ENCODE measurements at places on chromosomes 6 and 20.
A peak's percentile ranks its signal among the peaks of the same experiment; 100 is the strongest.

GRCh38 chr6:144921206-144921975 is 636.3 kb downstream of the UTRN start:
- no peak for DNase-seq

GRCh38 chr6:158816329-158816728 is 2.8 kb downstream of the EZR start:
- no peak for DNase-seq

DNA sequence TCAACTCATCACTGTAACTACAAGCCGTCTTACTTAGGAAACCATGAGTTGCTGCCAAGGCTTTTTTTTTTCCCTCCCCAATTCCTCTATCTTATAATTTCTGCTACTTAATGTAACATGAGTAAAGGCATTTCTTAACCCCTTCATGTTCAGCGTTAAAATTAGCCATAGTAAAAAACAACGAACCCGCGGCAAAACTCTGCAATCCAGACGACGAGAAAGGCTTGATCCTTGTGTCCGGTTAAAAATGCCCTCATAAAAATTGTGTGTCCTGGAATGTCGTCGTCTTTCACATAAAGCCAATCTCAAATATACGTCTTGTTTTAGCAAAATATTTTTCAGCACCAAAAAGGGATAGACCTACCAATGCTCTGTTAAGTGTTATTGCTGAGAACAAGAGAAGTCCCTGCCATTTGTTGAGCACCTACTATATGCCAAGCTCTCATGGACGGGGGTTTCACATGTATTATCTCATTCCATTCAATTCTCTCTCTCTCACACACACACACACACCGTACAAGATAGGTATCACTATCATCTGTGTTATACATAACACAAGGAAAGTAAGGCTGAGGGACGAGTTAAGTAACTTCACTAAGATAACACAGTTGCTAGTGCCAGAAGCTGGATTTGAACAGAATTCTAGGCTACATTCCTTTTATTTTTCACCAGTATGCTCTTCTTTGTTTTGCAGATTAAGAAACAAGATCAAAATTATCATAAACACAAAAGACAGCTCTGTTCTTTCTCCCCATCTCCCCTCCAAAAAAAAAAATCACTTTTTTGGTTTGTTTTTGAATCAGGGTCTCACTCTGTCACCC is 683 bp upstream of the ARHGAP18 start:
- DNase-seq, result no peak

- no peak for DNase-seq
These were observed 88.1 kb upstream of the IFNGR1 start for GRCh38 chr6:137307163-137307854.

DNA sequence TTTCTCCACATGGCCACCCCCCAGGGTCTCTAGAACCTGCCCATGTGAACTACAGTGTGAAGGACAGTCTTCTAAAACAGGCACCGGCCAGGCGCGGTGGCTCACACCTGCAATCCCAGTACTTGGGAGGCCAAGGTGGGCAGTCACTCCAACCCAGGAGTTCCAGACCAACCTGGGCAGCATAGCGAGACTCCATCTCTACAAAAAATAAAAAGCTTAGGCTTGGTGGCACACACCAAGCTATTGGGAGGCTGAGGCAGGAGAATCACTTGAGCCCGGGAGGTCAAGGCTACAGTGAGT is 13.7 kb downstream of the ACSS1 start:
- DNase-seq, result no peak

DNA sequence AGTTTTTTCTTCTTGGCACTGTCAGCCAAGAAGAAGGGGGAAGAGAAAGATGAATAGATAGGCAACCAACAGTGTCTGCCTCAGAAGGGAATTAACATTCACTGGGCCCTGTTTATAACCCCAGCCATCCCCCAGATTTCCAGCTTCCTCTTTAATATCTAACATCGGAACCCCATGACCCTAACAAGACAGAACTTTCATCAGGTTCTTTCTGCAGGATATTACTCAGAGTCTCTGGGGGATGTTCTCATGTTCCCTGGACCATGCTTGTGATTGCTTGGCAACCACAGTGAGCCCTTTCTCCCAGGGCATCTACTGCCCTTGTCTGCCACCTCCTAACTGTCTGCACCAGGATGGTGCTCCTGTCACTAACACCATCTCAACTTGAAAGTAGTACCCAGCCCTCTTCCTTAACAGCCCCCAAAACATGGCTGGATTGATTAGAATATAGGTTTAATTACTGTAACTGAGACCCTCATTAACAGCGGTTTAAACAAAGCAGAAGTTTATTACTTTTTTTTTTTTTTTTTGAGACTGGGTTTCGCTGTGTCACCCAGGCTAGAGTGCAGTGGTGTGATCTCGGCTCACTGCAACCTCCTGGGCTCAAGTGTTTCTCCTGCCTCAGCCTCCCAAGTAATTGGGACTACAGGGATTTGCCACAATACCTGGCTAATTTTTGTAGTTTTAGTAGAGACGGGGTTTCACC is 12.0 kb upstream of the PTPN1 start:
- DNase-seq, result no peak

DNA sequence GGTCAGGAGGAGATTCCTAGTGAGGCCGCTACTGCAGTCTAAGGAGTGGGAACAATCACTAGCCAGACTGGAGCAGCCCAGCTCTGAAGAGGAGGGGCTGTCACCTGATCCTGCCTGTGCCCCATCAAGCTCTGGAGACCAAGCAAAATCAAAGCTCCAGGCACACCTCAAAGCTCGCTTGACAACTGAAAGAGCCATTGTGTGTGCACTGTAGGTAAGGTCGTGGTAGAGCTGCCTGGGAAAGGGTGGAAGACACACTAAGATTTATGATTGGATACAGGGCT is 58.2 kb downstream of the CSE1L start:
- DNase-seq, result no peak

GRCh38 chr20:9068233-9068801 is 570 bp upstream of the PLCB4 start:
- peak; percentile 41 for DNase-seq

DNA sequence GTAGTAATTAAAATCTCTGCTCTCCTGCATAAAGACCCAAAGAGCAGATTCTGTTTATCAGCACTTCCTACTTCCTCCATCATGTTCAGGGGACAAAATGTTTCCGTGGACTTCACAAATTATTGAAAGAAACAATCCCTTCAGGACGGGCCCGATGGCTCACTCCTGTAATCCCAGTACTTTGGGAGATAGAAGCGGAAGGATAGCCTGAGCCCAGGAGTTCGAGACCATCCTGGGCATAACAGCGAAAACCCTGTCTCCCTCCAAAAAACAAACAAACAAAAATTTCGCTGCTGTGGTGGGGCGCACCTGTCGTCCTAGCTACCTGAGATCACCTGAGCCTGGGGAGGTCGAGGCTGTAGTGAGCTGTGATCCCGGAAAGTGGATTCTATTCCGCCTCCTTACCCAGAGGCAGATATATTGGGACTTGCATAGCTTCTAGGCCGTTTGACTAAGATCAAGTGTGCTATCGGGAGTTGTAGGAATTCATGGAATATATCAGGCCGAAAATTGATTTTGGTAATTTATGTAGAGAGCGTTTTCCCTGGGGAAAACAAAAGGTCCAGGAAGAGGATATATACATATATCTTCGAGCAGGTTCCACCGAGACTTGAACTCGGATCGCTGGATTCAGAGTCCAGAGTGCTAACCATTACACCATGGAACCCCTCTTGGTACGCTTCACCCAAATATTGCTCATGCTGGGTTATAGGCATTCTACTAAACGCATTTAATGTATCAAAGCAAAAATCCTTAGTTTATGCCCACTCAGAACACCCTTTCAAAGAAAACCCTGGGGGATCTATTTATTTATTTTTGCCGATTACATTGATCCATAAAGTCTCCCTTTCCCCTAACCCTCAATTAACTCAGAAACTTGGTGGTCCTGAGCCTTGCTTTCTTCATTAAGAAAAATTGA is 74.5 kb upstream of the ZNF184 start:
- no peak for DNase-seq

GRCh38 chr6:52016915-52017748 is 70.3 kb downstream of the PKHD1 start:
- no peak for DNase-seq

GRCh38 chr6:136859430-136859829 is 37.0 kb downstream of the PEX7 start:
- DNase-seq, result no peak

- DNase-seq, result no peak
These were observed 109.0 kb downstream of the TNFRSF21 start for GRCh38 chr6:47200536-47201334.

DNA sequence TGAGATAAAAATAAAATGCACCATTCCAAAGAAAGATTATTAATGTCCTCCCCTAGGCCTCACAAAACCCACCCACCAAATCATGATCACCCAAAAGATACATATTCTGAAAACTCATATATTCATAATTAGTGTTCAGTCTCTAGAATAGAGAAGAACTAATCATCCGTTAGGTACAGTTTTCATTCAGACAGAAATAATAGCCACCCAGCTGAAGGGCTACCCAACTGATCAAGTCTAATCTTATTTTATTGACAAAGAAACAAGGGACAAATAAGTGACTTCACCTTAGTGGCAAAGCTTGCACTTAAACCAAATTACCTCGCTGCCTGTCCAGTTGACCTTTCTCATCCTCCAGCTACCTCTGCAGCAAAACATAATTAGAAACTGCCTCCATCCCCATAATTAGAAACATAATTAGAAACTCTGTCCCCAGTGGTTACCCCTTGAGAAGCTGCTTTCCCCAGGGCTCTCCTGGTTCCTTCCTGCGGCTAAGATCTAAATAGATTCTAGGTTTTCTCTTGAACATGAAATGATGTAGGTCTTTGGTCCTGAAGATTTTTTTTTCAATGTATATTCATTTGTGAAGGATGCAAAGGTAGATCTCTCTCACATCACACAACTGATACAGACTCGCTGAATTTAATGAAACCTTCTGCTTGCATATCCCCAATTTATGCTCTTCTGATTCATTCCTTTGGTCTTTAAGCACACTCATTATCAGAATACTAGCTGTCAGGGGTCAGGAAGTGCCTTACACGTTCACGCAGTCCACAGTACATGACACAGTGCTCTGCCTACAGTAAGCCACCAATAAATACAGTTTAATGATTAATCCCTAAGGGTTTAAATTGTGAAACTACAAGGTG is 46.3 kb downstream of the HBS1L start:
- no peak for DNase-seq

DNA sequence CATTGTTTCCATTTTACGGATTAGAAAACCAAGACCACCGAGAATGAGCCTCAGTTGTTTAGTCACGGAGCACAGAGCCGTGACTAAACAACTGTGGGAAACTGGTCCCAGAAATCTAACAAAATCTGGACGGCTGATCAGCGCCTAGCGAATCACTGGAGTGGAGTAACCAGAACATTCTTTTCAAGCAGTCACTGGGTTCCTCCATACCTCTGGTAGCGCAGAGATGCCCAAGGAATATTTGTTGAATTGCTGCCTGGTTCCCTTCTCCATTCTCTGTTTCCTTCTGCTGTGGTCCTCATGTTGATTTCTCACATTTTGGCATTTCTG is 62.0 kb downstream of the GPX5 start:
- no peak for DNase-seq

GRCh38 chr6:53568776-53569616 is 24.1 kb upstream of the GCLC start:
- no peak for DNase-seq

- peak; percentile 43 for DNase-seq
These were observed 145.5 kb upstream of the ZNF217 start for GRCh38 chr20:53738945-53739798.

DNA sequence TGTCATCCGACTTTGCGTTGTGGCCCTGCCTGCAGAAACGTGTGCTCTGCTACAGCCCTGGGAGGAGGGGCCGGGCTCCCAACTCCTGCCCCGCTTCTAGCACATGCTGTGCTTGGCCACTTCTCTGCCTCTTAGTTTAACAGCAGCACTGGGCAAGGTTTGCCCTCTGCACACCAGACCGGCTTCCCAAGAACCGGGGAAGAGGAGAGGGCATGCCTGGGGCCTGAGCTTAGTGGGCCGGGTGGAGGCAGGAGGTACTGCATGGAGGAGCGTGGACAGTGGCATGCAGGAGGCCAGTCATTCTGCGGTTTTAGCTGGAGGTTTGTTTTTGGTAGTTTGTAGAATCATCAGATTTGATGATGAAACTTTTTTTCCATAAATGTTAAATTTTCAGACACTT is 45.5 kb downstream of the CEP43 start:
- no peak for DNase-seq

GRCh38 chr6:167129562-167129961 is 6.7 kb downstream of the CCR6 start:
- no peak for DNase-seq
